ENCODE measurements at places on chromosomes 7 and 10.

- DNase-seq, result peak; percentile 39
These were observed 13.8 kb upstream of the PPIF start for GRCh38 chr10:79333513-79333912.

- DNase-seq, result no peak
These were observed 154.1 kb upstream of the ZMIZ1 start for GRCh38 chr10:78914502-78915189.

DNA sequence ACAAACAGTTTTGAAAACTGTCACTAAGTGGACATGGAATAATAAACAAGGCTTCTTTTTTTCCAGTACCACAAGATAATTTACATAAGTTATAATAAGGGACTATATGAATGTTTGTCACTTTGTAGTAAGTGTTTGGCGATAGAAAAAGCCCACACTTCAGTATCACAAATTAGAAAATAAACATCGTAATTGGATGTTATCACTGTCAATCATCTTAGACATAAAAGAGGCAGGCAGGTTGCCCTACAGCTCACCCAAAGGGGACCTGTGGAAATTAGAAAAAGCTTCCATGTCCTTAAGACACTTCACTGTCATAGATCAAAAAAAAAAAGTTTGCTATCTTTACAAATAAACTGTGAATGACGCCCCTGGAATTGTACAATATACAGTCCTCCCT, 3.6 kb upstream of the NOC3L start:
- DNase-seq, result no peak

- no peak for DNase-seq
These were observed 49.0 kb downstream of the WNT2 start for GRCh38 chr7:117273814-117274225.

GRCh38 chr10:101768791-101769170, 7.1 kb downstream of the FGF8 start:
- DNase-seq, result no peak

- no peak for DNase-seq
These were observed 267.8 kb downstream of the WDR37 start for GRCh38 chr10:1323951-1324350.

- peak; percentile 42 for DNase-seq
These were observed 1.7 kb upstream of the SUMF2 start for GRCh38 chr7:56062382-56062781.

DNA sequence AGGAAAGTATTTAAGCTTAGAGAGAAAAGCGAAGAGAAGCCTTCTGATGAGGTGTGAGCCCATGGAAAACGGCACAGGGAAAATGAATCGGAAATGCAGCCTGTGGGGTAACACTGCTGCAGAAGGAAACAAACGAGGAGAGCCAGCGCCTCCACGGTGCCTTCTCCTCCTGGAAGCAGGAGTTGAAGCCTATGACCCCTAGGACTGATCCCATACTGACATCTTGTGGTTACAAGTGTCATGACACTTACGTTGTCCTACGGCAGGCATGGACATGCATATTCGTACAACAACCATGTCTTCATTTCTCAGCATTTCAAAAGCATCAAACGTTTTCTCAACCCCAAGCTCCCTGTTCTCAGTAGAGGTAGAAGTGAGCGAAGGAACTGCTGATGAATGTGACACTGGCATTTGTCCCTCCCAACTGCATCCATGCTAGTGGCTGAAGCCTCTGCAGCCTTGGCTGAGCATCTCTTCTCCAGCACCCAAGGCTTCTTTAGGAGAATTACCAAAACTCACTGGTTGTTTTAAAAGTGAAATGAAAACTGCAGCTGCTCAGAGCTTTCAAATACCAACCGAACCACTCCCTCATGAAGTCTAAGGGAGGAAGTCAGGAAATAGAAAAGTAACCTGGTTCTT, 160.2 kb downstream of the JAZF1 start:
- DNase-seq, result peak; percentile 52

DNA sequence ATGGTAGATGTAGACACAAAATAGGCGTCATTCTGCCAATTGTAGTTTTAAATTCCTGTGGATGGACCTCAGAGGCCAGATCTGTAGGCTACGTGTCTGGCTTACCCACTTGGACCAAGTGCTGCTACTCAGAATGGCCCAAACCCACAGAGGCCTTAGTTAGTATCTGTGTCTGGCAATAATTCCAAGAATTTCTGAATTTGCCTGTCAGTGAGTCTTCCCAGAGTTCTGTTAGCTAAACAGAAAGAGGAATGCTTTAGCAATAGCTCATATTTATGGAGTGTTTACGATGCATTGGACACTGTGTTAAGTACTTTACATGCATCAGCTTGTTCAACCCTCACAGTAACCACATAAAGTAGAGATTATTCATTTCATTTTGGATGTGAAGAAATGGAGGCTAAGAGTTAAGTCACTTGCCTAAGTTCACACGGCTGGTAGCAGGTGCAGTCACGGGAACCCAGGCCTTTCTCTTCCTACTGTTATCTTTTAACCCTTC, 231.8 kb downstream of the PTEN start:
- peak; percentile 97 for DNase-seq

All from AG09309 (cell line).